ENCODE measurements at places on chromosomes 16 and 17.

DNA sequence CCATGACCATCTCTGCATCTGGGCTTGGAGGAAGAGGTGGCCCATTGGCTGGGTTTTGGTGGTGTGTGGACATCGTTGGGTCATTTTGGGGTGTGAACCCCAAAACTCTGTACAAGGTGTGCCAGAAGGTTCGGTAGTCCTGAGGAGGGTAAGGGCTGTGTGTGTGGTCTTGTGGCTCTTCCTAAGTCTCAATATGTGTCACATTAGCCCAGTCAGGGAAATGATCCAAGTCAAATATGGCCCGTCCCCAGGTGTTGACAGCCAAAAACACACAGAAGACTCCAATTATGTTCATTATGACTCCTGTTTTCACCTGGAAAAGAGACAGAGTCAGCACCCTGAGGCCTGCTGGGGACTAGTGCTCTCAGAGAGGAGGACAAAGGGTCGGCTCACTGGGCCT, 27.1 kb downstream of the SLC13A5 start:
- DNase-seq = no peak

DNA sequence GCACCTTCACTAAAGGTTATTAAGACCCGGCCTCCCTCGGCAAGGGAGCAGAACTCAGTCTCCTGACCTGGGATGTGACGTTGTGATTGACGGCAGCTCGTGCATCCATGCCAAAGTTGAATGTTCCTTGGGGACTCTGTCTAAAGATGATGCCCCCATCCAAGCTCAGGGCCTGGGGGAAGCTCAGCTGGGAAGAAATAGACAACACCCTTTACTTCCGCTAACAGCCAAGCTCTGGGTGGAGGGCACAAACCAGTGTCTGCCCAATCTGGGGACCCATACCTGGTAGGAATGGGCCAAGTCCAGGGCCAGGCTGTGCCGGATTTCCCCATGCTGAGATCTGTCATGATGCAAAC, 95.4 kb downstream of the RMI2 start:
- DNase-seq = no peak

DNA sequence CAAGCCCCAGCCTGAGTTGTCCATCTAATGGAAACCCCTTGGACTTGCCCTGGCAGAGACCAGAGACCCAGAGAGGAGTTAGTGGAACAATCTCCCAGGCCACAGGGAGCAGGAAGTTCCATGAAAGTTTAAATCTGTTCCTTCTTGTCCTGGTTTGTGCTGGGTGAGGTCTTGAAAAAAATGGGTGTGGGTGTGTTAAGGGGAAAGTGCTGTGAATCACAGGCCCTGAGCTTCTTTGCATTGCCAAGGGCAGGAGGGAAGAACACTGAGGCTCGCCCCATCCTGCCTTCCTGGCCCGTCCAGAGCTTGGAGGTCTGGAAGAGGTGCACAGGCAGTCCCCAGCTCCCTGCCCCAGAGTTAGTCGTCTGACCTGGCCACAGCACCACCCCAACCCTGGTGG, 2.3 kb downstream of the ADORA2B start:
- DNase-seq = no peak

DNA sequence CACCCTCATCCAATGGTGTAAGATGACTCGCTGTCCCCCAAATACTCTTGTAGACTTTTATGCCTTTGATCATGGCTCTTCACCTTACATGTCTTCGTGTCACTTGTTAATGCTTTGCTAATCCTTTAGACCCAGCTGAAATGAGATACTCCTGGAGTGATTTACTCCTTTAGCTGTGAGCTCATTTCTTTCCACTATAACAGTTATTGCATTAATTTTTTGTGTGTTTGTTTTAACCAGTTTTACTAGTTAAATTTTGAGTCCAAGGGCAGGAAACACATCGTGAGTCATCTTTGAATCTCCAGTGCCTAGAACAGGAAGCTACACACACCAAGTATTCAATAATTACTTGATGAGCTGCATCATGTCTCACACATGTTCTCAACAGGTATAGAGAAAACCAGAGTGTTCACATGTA, 6.5 kb upstream of the CTCF start:
- DNase-seq = no peak

GRCh38 chr16:273547-274421, 2.0 kb downstream of the RGS11 start:
- DNase-seq = no peak

- DNase-seq = no peak
Measured at GRCh38 chr17:6711081-6711674, 2.0 kb downstream of the SLC13A5 start.

DNA sequence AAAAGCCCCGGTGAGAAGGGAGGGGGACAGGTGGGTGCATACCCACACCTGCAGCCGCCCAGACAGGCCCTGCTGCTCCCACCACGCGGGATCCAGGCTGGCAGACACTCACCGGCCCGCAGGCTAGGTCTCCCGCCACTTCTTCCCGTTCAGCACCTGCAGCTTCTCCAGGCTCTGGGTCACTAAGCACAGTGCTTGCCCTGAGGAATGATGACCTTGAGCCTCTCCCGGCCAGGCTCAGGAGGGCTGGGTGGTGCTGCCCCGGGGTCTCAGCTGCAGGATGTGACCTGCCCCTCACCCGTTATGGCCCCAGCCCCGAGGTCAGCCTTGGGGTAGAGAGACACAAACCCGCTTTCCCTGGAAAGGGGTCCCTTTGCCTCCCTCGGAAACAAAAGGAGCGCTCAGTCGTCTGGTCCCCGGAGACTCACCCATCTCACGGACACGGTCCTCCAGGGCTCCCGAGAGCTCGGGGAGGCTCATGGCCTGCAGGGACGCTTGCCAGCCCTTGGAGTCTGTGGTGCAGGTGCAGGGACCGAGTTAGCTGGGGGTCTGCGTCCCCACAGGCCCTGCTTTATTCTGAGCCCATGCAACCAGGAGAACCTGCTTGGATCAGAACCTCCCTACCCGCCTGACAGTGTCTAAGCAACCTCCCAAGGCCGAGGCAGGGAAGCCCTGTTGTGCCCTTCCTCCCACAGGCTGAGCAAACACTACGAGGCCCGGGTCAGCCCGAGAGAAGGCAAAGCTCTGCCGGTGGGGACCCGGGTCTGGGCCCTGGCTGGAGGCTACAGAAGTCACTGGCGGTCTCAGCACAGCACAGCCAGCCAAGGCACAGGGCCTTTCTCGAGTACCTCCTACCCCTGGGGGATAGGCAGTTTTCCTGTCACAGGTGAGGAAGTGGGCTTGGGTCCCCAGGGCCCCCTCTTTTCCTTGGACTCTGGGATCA, 3.8 kb downstream of the NUDT16L1 start:
- no peak for DNase-seq

GRCh38 chr16:21989751-21990150, 11.2 kb downstream of the PDZD9 start:
- DNase-seq = no peak

Data from WERI-Rb-1 (cell line).